ENCODE measurements at places on chromosomes 6 and 20.

DNA sequence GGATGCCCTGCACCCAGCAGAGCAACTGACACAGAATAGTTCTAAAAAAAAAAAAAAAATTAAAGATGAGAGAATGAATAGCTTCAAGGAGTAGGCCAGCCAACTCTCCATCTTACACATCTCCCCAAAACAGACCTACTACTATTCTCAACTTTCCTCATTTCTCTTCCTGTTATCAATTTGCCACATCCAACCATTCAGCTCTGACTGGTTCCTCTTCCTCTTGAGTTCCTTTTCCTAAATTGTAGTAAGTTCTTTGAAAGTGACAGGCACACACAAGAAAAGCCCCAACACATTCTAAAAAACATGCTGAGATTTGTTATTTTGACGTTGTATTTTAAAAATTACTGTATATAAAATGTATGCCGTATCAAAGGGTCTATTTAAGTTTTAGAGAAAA lies 117.2 kb downstream of the PDSS2 start:
- DNase-seq: no peak

DNA sequence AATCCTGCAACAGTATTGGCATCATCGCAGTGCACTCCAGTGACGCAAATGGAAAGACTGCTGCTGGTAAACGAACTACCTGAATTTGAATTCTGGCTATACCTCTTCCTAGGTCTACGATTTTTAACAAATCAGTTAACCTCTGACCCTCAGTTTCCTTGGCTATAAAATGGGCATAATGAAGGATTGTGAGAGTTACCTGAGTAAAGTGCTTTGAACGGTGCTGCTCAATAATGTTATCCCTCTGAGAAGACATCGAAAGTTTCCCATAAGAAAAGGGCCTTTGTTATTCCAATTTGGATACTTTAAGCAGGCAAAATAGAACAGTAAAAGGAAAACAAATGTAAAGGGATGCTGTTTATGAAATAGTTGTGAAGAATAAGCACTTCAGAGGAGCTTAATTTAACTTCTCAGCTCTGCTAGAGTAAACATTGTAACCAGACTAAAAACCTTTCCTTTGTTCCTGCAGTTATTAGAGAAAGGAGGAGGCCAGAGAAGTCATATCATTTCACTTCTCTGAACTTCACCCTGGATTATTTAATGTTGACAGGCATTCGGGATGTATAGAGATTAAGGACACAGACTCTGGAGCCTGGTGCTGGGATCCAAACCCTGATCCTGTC lies 5.8 kb downstream of the SGK1 start:
- no peak for DNase-seq

- DNase-seq: no peak
These were observed 52.4 kb downstream of the DOP1A start for GRCh38 chr6:83119742-83120300.

DNA sequence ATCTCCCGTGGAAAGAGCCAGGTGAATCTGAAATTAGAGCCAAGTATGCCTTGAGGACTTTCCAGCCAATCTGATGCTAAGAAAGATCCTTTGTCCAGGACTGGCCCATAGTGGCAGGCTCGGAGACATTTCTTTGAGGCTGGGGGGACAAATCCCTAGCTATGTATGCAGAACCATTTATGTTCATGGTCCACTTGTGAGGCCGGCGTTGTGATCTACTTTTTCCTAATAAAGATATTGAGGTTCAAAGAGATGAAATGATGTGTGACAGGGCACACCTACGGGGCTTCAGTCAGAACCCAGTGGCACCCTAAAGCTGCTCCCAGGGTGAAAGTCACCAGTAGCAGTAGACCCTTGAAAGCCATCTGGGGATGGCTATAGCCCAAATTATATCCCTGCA lies 120.3 kb upstream of the MAFB start:
- no peak for DNase-seq

DNA sequence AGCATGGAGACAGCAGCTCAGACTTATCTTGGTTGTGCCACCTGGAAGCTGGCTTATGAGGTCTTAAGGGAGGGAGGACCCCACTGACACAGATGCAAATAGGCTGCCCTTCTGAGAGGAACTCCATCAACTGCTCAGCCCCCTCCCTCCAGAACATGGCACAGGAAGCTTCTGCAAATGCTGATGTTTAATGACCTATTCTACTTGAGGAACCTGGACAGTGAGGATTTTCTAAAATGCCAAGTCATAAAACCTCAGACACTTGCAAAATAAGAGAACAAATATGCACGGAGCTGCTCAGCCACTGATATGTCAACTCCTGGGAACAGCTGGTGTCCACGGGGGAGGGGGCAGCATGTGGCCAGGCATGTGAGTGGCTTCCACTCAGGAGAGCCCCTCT lies 3.5 kb downstream of the CST9 start:
- no peak for DNase-seq

DNA sequence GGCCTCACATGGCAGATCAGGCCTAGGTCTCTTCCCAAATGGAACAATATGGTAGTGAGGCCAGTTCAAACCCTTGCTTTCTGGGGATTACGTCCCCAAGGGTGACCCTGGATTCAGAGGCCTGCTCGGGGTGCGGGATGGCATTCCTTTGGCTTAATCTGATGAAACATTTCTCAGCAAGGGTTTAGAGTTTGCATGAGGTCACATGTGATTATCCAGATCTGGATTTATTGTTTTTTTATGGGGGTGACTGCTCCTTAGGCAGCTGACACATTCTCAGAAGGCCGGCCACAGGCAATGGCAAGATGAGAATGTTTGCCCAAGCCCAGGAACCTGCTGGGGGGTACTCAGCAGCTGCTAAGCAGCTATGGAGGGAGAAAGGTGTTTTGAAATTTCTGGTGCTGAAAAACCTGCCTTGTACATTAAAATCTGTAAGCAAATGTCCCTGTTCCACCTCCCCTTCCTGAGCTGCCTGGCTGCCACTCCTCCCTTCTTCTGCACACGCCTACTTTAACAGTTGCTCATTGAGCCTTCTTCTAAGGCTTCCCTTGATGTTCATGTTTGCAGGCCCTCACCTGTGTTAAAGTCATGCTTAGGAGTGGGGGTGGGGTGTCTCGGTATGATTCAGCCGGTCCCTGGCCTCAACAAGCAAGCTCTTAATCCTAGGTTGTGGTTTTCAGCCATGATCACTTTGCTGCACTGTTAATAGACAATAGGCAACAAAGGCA lies 37.9 kb upstream of the FUCA2 start:
- DNase-seq: no peak

- no peak for DNase-seq
These were observed 104.6 kb upstream of the AKIRIN2 start for GRCh38 chr6:87806635-87807034.

DNA sequence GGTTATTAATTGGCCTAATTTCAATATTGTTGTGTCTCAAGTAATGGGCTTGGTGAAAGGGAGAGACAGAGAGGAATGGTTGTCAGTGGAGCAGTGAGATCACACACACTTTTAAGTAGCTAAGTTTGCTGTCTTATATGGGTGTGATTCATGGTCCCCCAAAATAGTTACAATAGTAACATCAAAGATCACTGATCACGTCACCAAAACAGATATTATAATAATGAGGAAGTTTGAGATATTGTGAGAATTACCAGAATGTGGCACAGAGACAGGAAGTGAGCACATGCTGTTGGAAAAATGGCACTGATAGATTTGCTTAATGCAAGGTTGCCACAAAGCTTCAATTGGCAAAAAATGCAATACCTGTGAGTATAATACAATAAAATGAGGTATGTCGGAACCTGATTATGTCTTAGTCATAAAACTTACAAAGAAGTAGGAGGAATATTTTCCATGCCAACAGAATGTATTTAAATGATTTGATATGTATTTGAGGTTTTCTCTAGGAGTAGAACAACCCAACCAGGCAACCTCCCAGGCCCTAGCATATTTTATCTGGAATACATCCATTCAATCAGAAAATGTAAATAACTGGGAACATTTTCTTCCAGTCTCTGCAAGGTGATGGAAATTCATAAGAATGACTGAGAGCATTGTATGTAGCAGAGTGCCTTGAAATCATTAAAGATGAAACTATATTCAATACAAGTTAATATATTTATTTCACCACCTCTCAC lies 167.8 kb downstream of the CARMIL1 start:
- no peak for DNase-seq

- DNase-seq: no peak
These were observed 32.7 kb downstream of the ILRUN start for GRCh38 chr6:34663831-34664255.

DNA sequence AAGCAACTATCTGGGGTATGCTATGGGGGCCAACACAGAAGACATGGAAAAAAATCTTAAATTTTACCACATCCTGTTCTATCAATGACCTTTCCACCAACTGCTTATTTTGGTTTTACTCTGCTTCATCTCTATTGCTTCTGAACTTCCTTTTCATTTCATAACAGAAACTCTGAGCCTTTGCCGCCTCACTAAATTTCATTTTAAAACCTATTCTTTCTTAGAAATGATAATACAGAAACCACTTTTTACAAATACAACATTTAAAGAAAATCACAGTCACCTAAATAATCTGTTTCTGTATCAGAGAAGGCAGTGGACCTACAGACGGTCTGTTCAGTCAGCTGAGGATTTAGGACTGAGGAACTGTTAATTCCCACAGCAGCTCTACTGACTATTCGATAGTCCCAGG lies 117.5 kb downstream of the KCNQ5 start:
- DNase-seq: no peak

DNA sequence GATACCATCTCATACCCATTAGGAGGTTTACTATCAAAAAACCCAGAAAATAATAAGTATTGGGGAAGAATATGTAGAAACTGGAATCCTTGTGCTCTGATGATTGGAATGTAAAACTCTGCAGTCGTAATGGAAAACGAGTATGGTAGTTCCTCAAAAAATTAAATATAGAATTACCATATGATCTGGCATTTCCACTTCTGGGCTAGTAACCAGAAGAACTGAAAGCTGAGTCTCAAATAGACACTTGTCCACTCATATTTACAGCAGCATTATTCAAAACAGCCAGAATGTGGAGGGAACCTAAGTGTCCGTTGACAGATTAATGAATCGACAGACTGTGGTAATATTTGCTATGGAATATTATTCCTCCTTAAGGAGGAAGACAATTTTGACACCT lies 44.3 kb downstream of the FOXC1 start:
- no peak for DNase-seq

- no peak for DNase-seq
These were observed 26.0 kb downstream of the DCBLD1 start for GRCh38 chr6:117508450-117508971.

- no peak for DNase-seq
These were observed 3.6 kb downstream of the BTBD3 start for GRCh38 chr20:11921321-11921720.

- DNase-seq: no peak
These were observed 5.2 kb upstream of the ADRM1 start for GRCh38 chr20:62297449-62298227.

DNA sequence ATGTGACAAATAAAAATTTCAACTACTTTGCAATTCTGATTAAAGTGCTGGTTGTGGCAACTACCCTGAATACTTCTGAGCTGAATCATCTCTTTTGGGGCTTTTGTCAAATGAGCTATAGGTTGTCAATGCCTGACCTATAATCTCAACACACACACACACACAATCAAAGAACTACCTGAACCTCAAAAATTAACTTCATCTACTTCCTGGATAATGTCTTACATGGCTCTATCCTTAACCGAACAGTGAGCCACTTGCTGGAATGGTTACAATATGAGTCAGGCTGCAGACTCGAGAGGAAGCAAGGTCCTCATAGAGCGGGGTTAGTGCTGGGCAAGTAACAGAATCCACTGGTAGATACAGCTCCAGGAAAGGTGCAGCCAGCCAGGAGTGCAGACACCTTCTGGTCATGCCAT lies 70.6 kb upstream of the DST start:
- DNase-seq: no peak

DNA sequence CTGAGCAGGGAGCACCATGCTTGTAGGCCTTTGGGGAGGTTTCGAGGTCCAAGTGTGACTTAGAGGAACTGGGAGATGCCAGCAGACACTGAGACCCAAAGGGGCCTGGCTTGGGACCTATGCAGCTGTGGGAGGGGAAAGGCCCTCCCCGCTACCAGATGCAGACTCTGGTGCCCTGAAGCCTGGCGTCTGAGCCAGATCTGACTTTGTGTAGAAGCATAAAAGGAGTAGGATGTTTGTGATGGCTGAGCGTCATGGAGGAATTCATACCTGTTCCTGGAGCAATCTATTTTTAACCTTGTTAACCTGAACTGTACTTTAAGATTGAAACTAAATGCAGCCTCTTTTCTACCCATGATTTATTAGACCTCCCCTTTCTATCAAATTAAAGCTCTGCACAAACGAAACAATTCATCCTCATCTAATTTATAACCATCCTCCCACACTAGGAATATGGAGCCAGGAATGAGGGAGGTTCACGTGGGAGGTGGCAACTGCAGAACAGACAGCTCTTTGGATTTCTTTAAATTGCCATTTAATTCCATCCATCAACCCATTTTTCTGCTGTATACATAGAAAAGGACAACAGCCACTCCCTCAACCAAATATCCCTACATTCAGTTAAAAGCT lies 172.6 kb upstream of the AGPAT4 start:
- DNase-seq: no peak

- DNase-seq: peak; percentile 44
These were observed 16.1 kb upstream of the ZNF217 start for GRCh38 chr20:53609491-53610445.

DNA sequence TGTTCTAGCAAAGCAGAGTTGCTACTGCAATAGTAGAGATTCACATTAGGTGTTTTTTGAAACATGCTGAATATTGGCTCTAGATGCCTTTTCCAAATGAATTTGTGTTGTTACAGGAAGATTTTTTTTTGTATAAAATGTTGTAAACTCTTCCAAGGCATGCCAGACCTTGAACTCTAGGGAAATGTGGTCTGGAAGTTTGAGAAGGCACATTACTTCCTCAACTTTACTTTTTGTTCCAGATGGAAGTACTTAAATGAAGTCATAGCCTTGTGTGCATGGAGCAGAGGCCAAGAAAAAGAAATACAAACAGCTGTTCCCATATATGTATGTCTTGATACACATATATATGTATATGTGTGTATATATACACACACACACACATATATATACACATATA lies 585.7 kb upstream of the MARCKS start:
- DNase-seq: no peak

GRCh38 chr6:156889469-156889868 lies 112.3 kb downstream of the ARID1B start:
- no peak for DNase-seq

DNA sequence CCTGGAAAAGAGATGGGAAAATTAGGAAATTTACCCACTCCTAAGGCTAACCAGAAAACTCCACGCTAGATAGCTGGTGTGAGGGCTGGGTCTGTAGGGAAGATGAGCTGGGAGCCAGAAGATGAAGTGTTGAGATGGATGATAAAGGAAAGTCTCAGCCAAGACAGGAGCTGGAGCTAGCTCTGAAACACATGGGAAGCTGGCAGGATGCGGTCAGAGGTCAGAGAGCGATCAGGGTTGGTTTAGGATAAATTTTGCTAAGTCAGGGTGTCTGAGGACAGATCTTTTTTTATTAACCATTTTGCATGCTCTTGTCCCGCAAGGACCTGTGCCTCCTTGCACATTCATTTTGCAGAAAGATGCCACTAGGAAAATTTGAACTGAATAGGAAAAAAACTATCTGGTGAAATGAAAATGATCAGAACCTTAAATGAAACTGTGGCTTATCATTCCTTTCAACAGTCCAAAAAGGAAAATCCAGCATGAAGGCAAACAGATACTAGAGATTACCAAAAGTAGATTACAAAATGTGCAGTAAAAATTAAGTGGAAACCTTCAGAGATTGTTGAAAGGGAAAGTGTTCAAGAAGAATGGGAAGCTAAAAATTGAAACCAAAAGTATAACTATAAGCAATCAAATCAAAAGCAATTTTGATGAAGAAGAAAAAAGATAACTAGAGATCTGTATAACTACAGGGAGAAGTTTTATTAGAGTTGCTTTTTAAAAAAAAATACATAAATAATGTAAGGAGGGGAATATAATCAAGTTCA lies 10.7 kb upstream of the EDN1 start:
- no peak for DNase-seq

Data from stimulated activated CD4-positive, alpha-beta T cell treated with anti-CD3 and anti-CD28 coated beads, TNF-alpha, amount 100 ng/mL, for 24 hours (primary cell).